ENCODE measurements at places on chromosomes 3 and 15.

GRCh38 chr15:27172821-27173220, 201.8 kb downstream of the GABRG3 start:
- DNase-seq, result no peak

DNA sequence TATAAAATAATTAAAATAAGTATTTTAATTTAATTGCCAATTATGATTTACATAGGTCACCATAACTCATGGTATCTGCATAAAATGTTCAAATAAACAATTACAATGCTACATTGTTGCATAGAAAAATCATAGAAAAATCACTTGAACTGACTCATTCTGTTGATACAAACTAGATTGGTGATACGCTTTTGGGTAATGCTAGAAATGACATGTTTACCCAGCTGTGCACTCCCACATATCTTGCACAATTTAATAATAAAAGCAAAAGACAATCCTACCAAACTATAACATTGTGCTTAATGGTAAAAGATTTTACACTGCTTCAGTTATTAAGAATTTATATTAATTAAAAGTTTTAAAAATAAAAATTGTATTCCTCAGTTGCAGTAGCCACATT, 45.8 kb upstream of the FBXL22 start:
- no peak for DNase-seq

- peak; percentile 30 for DNase-seq
Measured at GRCh38 chr15:65583701-65584100, 27.2 kb downstream of the INTS14 start.

DNA sequence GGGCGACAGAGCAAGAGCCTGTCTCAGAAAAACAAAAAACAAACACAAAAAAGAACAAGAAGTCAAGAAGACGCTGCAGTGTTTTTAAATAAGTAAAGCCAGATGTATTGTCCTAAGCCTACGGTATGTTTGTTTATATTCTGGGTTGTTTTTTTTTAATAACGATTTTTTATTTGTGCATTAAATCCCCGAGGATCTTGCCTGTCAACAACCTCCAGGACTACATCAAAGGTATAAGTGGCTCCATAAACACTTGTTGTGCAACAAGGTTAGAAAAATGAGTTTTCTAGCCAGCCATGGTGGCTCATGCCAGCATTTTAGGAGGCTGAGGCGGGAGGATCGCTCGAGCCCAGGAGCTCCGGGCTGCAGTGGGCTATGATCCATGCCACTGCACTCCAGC, 26.1 kb downstream of the ITGB5 start:
- no peak for DNase-seq

GRCh38 chr3:193593668-193594030, 641 bp downstream of the OPA1 start:
- no peak for DNase-seq

Measured in stimulated activated CD8-positive, alpha-beta memory T cell treated with anti-CD3 and anti-CD28 coated beads, Interleukin-2, amount 100 ng/mL, for 1 hour (primary cell).